Activated CD8-positive, alpha-beta memory T cell treated with anti-CD3 and anti-CD28 coated beads for 1 hour (primary cell): ENCODE measurements at places on chromosomes 5 and 9.

DNA sequence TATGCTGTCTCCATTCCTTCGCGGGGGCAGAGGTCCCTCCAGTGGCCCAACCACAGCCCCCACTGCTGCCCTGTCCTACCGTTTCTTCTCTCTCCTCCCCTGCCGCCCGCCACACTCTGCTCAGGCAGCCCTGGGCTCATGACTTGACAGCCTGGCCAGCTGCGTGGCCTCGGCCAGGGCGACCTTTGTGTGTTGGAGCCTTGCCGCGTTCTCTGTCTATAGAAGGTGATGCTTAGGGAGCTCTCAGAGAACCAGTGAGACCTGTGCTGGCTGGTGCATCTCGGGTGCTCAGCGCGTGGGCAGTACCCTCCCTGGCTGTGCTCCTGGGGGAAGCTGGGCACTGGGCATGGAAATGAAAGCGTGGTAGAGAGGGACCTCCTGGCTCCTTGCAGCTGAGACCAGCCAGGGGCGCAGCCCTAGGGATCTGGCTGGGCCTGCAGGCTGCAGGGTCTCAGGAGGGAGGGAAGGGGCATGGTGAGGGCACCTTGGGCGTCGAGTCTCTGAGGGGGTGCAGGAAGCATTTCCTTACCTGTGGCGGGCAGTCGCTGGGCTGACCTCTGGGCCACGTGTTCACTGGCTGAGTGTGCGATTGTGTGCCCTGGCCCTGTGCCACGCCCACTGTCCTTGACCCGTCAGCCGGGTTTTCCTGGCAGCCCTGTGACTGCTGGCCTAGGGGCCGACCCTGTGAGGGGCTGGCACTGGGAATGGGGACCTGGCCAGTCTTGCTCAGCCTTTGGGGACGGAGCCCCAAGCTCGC lies 50.3 kb downstream of the RXRA start:
- no peak for DNase-seq

- no peak for DNase-seq
These were observed 86.6 kb upstream of the SLC24A2 start for GRCh38 chr9:19875291-19875920.

DNA sequence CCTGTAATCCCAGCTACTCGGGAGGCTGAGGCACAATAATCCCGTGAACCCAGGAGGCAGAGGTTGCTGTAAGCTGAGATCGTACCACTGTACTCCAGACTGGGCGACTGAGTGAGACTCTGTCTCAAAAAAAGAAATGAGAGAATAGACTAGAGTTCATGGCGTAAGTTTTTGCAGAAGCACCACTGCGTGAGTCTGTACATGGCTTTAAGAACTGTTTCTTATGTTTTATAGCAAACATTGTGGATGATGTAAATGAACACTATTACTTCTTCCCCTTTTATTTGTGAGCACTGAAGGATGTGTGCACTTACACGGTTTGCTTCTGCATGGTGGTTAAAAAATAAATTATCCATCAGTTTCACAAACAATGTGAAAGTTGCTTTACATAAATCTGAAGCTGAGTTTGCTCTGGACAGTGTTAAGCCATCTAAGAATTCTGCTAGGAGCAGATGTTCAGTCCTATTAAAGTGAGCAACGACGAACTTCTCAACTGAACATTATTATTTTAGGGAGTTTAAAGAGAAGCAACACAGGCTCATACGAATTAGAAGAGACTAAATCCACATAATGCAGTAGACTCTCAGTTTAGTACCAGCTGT lies 52.5 kb downstream of the ZFAND5 start:
- no peak for DNase-seq

- DNase-seq = no peak
These were observed 91.5 kb downstream of the CDH6 start for GRCh38 chr5:31285025-31285424.

GRCh38 chr5:135135530-135136226 lies 101.7 kb upstream of the PITX1 start:
- DNase-seq = no peak

GRCh38 chr9:91403665-91404543 lies 19.7 kb downstream of the NFIL3 start:
- DNase-seq = no peak

- DNase-seq = no peak
These were observed 250.8 kb downstream of the SLIT3 start for GRCh38 chr5:169050146-169050571.

GRCh38 chr9:18472841-18473251 lies 1.1 kb upstream of the ADAMTSL1 start:
- no peak for DNase-seq

DNA sequence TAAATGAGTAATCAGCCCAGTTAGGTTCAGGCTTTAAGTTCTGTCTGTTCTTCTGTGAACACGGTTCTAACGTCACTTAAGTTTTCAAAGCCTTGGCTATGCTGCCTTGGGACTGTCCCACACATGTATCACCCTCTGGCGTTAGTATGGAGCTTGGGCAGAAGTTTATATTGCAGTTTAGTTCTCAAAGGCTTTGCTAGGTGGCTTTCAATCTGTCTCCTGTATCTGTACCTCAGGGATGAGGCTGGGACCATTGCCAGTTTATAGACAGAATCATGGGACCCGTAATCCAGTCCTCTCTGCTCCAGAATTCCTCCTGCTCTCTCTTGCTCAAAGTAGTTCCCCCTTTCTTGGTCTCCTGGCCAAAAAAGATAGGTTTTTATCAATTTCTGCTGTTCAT lies 12.1 kb downstream of the C9orf40 start:
- DNase-seq = no peak

- no peak for DNase-seq
These were observed 143.9 kb downstream of the CACNA1B start for GRCh38 chr9:138021251-138022056.
